ENCODE measurements at places on chromosomes 4 and X.

DNA sequence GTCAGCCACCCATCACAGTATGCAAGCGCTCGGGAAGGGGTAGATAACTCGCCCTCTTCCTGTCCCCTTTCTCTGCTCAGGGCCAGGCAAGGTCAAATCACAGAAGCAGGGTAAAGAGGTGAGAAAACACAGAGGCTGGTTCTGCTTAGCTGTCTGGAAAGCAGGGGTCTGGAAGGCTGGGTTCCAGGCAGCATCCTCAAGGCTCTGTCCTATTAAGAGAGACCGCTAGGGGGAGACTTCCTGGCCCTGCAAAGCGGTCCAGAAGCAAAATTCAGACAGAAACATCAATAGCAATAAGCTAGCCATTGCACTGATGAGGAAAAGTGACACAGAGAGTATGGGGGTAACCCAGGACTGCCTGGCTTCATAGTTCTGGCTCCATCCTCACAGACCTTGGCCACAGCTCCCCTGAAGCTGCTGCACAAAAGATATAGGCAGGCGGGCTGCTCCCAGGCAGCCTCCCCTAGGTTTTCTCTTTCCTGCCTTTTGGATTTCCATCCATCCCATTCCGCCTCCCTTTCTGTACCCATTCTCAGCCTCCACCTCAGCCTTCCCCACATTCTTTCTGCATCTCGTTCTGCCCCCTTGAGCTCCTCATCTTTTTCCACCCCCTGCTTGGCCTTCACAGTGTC, 308.5 kb downstream of the EVC2 start:
- no peak for DNase-seq

DNA sequence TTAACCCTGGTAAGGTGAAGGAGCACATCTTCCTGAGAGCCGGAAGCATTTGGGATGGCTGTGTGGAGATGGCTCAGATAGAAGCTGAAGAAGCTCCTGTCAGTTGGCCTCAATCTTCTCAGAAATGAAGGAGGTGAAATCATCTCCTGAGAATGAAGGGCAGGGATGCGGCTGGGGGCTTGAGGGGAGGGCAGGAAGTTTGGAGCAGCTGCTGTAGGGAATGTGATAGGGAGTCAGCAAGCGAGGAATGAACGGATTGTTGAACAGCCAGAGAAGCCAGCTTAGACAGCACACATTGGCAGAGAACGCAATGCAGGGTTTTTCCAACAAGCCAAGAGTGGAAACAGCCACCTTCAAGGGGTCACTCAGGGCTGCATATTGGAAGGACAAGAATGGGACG, 10.0 kb downstream of the KCNE5 start:
- DNase-seq = no peak

DNA sequence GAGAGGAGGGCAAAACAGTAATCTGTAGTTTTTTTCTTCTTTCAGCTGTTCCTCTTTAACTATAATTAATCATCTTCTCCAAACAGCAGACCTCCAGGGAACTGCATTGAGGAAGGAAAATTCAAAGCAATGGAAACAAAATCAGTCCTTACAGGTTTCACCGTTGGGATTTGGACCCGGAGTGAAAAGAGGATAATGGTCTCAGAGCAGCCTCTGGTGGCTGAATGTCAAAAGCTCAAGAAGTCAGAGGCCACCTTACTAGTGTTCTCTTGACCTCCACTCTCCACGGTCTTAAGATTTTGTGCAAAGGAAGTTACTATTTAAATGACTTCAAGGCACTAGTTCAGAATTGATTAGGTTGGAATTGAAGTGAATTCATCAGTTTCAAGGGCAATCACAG, 16.0 kb upstream of the MID1 start:
- DNase-seq = no peak

- DNase-seq = no peak
Observed at GRCh38 chrX:3697220-3697684, 16.2 kb downstream of the PRKX start.

DNA sequence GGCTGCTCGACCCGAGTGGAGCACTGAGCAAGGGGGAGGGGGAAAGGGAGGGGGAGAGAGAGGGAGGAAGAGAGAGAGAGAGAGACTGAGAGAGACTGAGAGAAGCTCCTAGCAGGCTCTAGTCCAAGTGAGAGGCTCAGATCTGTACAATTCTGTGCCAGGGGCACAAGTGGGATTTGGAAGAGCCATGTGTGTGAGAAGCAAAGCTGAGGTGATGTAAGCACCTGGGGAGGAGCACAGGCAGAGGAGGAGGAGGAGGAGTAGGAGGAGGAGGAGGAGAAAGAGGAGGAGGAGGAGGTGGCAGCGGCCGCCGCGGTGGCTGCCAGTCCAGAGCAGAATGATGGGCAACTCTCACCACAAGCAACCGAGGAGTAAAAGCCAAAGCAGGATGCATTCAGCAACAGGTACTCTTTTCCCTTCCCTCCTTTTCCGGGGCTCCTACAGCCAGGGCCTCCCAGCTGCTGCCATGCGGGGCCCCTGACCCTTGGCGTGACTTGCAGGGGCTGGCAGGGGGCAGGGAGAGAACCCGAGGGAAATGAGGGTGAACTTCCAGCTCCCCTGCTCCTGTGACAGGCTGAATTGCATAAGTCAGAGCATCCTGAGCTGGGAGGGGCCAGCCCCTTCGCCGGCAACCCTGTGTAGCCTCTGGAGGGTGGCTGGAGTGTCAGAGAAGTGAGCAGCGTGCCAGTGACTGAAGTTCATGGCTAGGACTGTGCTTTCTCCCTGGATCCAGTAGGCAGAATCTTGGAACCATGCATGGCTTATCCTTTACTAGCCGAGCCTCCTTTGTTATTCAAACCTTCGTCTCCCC, 62.2 kb downstream of the RTL5 start:
- no peak for DNase-seq

DNA sequence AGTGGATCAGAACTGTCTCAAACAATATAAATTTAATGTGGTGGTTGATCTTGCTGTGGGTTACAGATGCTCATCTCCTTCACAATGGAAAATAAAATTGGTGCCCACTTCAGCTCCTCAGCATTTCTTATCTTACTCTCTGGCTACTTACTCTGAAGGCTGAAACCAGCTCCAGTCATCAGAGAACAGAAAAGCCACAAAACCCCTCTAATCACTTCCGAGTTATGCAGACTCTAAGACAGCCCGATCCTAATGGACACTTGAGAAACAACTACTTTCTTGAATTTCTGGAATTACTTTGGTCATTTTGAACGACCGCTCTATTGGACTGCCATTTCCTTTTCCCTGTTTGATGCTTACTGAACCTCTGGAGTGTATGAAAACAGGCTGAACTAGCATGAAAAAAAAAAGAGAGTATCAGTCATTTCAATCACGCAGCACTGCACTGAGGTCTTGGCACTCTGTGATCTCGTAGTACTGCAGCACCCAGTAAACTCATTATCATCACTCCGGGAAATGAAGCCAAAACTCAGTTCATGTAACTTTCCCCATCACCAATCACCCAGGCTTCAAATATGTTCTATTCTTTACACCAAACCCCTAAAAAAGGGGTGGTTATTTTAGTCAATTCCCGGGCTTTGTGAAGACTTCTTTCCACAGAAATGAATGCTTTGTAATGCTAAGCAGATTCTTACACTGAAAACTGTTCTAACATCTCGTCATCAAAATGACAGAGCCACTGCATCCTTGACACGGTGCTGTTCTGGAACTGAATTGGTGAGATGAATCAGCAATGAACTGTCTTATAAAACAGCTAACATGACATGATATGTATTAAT, 54.5 kb downstream of the TSPAN5 start:
- DNase-seq = no peak
